ENCODE measurements at places on chromosomes 16 and 17.

DNA sequence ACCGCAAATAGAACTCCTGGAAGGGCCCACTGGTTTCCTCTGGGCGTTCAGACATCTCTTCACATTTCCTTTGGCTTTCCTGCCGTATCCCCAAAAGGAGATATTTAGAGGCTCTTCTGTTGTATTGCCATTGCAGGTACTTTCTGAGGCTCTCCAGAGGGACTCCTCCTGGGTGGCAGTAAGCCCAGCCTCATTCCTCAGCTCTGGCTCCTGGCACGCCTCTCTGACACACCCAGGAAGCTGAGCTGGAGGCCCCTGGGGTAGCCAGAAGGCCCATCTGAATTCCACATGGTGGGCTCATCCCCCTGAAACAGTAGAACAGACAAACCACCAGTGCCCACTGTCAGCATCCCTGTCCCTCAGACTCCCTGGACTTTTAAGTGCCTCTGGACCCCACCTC, 206.7 kb downstream of the PARN start:
- DNase-seq = no peak

DNA sequence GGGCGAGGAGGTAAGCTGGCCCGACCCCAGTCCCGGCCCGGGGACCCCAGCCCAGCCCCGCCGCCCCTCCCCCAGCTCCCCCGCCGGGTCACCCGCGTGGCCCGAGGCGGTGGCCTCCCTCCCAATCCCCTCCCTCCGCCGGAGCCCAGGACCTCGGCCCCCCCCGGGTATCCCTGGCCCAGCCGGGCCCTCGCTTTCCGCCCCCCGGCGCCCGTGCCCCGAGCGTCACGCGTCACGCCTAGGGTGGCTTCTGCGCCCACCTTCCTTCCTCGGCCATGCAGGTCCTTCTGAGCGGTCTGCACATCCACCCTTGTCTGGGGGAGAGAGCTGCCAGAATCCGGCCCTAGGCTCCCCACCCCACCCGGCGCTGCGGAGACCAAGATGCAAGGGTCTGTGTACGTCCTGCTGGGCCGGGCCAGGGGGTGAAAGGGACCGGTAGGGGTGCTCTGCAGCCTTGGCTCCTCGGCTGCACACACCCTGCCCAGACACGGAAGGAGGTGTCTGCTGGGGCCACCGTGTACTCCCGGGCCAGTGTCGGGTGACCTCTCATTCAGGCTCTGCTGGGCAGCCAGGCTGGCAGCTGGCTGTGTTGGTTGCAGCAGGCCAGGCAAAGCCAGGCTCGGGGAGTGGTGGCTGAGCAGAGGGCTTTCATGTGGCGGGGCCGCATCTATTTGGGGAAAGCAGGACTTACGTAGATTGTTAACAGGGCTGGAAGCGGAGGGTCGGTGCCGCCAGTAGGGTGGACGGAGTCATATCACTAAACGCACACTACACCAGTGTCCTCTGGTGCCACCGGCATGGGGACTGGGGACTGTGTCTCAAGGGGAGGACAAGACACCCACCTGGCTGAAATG, 754 bp downstream of the RAB11FIP4 start:
- DNase-seq = no peak

DNA sequence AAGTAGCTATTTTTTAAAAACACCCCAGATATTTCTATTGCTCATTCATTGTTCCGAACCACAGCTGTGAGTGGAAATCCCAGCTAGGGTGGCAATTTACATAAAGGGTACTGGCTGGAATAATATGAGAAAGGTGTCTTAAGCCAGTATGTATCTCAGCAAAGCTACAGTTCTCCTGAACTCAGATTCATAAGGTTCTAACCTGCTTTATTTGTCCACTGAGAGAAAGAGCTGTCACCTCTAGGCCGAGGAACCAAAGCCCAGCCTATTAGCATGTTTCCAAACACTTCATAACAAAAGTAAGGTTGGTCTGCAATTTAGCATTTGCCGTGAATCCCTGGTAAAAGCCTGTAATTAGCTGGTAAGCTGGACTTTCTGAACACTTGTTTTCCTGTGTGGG, 57.0 kb upstream of the CLEC19A start:
- DNase-seq = no peak

DNA sequence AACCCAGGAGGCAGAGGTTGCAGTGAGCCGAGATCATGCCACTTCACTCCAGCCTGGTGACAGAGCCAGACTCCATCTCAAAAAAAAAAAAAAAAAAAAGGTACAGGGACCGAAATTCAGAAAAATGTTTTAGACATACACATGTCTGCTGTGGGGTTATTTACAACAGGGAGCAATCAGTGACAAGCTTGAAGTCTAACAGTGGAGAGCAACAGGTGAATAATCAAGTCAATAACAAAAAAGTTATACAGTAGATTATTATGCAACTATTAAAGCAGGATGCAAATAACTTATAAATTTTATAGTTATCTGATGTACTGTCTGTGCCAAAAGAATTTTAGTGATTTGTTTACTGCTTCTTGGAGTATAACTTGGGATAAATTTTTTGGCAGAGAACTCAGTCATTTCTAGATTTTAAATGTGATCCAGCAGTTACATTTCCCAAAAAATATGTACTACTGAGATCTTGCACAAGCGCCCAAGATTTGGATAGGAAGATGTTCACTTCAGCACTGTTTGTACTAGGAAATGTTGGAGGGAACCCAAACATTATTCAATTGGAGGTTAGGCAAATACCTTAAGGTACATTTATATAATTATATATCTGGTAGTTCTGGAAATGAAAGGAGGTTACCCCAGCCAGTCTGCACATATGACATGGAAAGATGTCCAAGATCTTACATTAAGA, 34.1 kb downstream of the EEF2K start:
- no peak for DNase-seq

- peak; percentile 45 for DNase-seq
These were observed 419 bp downstream of the RAB37 start for GRCh38 chr17:74737299-74738050.

DNA sequence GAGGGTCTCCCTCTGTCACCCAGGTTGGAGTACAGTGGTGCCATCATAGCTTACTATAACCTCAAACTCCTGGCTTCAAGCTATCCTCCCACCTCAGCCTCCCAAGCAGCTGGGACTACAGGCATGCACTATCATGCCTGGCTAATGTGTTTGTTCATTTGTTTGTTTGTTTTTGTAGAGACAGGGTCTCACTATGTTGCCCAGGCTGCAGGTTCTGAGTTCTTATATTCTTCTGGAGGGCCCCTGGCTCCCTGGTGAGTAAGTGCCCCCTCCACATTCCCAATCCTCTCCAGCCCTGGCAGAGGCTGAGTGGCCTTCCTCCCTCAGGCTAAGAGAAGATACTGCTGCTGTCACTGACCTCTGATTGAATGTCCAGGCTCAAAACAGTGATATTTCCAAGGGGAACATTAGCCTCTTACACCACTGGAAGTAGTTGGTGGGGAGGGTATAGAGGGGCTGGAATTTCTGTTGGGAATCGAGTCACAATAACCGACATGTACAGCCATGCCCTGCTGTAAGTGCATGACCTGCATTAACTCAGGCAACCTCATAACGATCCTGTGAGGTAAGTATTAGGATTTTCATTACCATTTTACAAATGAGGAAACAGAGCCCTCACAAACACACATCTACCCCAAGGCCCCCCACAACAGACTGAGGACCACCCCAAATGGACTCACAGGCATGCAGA, 2.7 kb upstream of the ETV4 start:
- DNase-seq = no peak

DNA sequence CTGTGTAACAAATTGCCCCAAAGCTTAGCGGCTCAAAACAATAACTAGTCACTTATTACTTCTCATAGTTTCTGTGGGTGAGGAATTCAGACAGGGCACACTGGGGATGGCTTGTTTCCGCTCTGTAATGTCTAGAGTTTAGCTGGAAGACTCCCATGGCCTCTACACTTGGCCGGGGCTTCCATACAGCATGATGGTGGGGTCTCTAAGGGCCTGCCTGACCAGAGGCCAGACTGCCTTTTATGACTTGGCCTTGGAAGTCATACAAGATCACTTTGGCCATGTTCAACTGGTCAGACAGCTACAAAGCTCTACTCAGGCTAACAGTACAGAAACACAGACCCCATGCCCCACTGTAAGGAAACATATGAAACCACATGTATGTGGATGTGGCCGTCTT, 8.2 kb downstream of the GLP2R start:
- DNase-seq = no peak

DNA sequence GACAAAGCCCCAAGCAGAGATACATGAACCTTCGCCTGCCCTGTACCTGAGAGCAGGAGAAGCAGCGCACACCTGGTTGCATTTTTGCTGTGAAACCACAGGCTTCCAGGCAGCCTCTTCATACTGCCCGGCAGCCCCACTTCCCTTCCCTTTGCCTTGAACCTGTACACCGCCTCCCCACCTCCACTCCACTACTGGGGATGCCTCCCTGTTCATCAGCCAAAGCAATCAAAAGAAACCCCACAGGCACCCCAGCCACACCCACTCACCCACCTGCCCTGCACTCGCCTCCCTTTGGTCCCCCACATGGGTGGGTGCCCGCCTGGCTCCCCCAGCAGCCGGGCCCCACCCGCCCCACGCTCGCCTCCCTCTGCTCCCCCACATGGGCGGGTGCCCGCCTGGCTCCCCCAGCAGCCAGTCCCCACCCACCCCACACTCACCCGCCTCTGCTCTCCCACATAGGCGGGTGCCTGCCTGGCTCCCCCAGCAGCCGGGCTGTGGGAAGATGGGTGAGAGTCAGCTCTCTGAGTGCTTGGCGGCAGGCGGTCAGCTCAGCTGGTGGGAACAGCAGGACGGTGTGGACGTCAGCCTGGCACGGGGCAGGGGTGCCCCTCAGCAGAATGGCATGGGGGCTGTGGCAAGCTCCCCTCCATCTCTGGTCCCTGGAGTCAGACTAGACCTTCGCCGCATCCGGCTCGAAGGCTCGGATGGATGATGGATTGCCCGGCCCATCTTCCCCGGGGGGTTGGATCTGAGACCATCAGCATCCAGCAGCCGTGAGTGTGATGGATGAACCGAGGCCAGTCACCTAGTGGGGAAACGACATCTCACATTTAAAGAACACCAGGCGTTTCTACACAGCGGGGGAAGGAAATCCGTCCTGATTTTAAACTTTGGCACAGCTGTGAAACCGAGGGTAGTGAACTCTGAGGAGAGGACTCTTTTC, 135.6 kb downstream of the BANP start:
- DNase-seq = no peak

GRCh38 chr17:73991260-73991659, 212.2 kb upstream of the RPL38 start:
- DNase-seq = no peak

DNA sequence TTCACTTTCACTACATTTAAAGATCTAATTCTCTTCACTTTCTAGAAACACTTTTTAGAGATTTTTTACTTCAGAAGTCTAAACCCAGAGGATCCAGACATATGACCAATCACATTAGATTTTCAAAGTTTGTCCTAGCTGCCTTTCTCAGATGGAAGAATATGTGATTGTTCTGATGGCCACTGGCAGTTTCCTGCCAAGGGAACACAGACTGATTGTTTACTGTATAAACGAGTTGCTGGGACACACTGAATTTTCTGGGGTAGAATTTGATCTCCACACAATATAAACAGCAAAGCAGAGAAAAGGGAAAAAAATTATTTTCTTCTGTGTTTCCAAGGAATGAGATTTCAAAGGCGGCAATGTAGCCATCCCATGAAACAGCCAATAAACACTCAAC, 480.0 kb downstream of the TOX3 start:
- DNase-seq = no peak

GRCh38 chr17:78737332-78737731, 44.7 kb downstream of the CYTH1 start:
- DNase-seq = no peak

- DNase-seq = no peak
These were observed 21.3 kb upstream of the SMIM5 start for GRCh38 chr17:75611851-75612429.

DNA sequence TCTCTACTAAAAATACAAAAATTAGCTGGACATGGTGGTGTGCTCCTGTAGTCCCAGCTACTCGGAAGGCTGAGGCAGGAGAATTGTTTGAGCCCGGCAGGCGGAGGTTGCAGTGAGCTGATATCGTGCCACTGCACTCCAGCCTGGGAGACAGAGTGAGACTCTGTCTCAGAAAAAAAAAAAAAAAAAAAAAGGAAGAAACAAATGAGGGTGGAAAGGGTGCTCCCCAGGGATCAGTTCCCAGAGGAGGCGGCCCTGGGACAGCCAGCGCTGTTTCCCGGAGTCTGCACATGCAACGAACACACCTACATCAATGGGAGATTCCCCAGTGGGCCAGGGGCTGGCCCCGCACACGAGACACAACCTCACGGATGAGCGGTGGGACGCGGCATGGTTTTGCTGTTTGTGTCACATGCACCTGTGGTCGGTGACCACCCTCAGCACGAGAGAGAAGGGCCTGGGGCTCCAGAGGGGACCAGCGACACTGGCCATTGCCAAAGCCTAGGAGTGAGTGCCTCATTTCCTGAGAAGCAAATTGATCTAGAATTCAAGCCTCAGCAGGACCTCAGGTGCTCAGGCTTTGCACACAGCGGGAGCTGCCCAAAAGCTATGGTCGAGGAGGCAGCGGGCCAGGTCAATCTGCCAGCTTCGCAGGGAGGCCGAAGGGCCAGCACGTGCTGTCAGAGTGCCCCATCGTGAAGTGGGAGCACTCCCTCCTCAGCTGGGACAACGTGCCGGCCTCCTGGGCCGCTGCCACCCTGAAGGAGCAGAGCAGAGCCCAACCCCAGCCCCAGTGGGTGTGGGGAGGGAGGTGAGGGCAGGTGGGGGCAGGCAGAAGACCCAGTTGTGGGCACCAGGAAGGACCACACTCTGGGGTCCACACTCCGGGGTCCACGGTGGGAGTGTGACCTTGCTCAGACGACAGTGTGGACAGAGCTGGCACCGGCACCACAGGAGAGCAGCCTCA, 13.8 kb upstream of the WDR45B start:
- DNase-seq = no peak

DNA sequence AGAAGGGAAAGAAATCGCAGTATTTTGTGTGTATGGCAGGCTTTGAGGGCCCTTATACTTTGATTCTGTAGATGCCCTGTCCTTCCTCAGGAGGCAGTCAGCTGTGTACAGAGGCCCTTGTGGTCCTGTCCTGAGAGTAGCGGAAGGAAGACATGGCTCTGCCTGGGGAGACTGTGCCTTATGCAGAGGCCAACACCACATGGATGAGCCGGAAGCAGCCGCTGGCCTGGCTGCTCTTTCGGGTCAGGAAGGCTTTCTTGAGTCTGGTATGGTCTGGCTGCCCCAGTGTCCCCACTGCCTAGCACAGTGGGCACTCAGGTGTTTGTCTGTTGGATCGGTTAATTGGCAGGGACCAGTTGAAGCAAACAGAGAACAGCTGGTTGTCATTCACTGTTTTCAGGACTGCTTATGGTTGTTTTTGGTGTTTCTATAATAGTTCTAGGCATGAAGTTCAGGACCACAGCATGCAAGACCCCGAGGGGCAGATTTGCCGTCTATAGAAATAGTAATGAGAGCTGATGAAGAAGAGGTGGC, 12.4 kb downstream of the USP10 start:
- no peak for DNase-seq

DNA sequence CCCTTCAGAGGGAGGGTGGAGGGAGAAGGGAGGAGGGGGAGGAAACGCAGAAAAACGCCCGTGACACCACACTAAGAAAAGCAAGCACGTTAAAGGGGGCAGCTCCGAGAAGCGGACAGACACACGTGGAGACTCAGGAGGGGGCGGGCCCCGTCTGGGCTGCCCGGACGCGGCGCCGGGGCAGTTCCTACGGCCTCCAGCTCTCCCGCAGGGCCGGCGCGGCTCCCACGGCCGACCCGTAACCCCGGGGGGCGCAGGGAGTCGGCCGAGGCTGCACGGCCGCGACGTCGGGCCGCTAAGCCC, 362 bp downstream of the KLHDC4 start:
- DNase-seq = no peak

GRCh38 chr16:85520853-85521521, 92.1 kb upstream of the GSE1 start:
- DNase-seq = no peak

Data from NCI-H1930 (cell line).